Cortex of kidney (tissue), 1 donor: ENCODE measurements at places on chromosomes 13 and 19.

DNA sequence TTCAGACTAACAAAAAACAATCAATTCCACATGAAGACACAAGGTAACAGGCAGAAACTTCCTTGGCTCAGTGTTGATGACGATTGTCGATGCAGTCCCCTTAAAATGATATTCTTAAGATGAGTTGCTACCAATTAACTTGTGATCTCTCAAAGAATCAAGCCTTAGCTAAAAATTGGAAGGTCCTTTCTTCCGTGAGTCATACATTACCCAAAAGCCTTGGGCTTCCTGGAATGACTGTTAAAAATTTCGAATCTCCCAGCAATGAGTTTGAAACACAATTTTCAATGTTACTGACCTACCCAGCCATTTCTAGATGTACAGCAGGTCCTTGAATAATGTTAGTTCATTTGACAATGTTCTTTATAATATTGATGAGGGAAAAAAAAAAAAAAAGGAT, 28.0 kb upstream of the RB1 start:
- no peak for DNase-seq

- no peak for DNase-seq
Observed at GRCh38 chr13:69418319-69418718, 689.3 kb upstream of the ATXN8OS start.

DNA sequence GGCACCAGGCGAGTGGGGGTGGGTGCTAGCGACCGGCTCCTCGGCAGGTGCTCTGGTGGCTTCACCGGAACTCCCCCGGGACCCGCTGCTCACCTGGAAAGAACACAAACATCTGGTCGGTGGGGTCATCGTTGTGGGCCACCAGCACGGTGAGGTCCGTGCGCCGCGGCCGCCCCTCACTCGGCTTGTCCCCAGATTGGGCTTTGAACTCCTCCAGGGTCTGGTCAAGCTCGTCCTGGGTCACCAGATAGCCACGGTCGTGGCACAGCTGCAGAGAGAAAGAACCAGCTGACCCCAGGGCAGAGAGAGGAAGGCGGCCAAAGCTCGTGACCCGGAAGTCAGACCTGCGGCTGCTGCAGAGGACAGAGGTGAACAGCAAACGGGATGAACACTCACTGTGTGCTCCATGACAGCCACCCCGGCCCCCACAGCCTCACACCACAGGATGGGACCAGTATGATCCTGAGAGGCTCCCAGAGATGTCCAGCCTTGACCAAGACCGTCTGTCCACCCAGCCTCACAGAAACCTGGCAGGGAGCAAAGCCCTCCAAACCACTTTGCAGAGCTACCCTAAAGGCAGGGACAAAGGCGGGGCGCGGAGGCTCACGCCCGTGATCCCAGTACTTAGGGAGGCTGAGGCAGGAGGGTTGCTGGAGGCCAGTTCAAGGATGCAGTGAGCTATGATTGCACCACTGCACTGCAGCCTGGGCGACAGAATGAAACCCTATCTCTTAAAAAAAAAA, 1.2 kb downstream of the POLR2E start:
- DNase-seq: no peak

DNA sequence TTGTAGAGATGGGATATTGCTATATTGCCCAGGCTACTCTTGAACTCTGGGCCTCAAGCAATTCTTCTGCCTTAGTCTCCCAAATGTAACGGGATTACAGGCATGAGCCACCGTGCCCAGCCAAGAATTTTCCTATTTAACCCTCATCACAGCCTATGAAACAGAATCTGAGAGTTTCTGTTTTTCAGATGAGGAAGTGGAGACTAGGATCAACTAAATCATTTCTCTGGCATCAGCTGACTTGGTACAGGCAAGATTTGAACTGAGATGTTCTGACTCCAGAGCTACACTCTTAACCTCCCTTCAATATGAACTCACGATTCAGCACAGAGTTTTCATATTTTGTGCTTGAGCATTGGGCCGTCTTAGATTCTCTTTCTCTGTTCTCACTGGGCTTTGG, 8.1 kb downstream of the ZNF460 start:
- DNase-seq: no peak

DNA sequence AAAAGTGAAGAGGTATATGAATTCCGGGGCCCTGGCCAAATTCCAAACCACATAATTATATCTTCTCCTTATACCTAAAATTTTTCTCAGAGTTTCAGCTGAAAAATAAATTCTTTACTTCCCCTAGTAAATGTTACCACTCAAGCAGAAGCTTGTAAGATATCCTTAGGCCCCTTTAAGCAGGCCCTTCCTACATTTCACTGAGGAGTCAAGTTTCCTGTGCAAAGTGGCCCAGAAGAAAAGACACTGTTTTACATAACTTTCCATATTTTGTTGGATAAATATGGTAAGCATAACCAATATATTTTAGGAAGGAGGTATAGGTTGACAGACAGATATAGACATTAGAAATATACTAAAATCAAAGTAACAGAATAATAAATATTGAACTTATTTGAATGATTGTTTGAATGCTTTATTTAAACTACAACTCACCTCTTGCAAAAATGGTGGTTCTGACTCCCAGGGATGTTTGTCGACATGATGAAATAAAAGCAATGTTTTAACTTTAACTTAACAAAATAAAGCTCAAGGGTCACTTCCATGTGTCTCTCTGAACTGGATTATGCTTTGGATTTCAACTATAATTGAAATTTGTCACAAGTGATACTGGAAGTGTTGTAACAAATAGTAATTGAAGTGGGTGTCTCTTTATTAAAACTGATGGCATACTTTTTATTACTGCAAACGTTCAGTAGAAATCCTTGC, 141.2 kb downstream of the SPRY2 start:
- DNase-seq: no peak

GRCh38 chr13:77985866-77986636, 67.4 kb upstream of the EDNRB start:
- DNase-seq: no peak

DNA sequence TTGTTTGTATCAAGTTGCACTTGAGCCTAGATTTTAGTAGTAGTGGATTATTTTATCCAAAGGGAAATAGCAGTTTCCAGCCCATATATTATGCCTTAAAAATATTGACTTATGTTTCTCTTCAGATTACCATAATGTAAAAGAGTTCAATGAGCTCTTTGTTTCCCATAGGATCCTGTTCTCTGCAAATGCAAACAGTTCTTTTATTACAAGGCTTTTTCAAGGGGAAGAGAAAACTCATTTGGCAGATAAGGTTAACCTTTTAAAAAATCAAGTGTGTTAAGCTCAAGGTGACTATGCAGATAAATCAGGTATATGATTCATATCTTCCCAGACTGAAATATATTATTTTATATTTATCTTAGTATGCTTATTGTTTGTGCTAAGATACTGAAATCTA, 961.2 kb upstream of the SPRY2 start:
- no peak for DNase-seq

DNA sequence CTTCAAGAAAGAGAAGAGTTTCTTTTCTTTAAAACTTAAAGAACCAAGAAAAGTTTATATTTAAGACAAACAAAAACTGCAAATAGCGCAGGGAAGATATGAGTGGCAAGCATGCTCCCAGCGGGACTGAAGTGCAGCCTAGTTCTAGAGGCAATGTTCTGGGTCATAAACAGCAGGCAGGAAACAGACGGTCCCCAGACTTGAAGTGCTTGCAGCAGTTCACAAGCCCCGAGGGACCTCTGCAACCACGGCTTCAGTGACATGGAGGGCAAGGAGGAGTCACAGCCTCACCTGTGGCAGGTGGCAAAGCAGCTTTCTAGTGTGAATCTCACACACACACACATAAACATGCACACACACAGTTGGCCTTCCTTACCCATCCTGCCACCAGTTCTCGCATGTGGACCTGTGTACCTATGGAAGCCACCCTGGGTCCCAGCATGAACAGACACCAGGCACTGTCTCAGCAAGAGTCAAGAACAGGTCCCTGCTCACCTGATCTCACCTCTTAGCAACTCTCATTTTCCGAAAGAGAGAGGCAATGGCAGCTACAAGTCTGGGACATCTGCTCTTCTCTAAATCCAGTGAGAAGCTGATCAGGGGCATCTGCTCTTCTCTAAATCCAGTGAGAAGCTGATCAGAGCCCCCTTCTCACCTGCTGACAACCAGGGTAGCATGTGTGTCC, 162.0 kb downstream of the EFNB2 start:
- no peak for DNase-seq

GRCh38 chr19:15265850-15266248, 33.6 kb upstream of the EPHX3 start:
- DNase-seq: no peak

GRCh38 chr19:792306-792885, 4.9 kb upstream of the PTBP1 start:
- no peak for DNase-seq

DNA sequence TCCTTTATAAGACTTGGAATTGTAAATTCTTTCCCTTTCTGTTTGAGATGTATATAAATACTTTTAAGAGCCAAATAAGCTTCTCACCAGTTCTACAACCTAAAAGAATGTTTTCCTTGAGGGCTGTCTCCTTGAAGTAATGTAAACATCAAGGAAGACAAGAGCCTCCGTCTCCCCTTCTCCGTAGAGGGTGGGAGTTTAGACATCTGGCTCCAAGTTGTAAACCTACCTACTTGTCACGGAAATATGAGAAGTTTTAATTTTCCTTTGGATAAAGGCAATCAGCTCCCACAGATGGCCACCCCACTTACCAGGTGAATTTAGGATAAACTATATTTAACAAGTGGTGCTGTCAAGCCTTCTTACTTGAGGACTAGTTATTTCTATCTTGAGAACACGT, 237.9 kb downstream of the NALCN start:
- no peak for DNase-seq

DNA sequence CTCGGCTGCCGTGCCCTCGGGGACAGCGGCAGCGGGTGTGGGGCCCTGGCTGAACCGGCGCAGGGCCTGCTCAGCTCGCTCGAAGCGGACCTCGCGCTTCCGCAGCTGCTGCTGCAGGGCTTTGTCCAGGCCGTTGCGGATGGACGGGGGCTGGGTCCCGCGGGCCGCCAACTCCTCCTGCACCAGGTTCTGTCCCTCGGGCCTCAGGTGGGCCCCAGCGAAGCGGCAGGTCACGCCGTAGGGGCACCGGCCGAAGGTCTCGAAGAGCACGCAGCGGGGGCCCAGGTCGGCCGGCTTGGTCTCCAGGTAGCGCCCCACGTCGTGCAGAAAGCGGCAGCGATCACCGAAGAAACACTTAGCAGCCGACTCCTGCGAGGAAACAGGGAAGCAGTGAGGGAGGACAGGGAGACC, 1.6 kb downstream of the DUS3L start:
- DNase-seq: no peak

- DNase-seq: no peak
Observed at GRCh38 chr13:40213779-40214178, 452.7 kb downstream of the FOXO1 start.

DNA sequence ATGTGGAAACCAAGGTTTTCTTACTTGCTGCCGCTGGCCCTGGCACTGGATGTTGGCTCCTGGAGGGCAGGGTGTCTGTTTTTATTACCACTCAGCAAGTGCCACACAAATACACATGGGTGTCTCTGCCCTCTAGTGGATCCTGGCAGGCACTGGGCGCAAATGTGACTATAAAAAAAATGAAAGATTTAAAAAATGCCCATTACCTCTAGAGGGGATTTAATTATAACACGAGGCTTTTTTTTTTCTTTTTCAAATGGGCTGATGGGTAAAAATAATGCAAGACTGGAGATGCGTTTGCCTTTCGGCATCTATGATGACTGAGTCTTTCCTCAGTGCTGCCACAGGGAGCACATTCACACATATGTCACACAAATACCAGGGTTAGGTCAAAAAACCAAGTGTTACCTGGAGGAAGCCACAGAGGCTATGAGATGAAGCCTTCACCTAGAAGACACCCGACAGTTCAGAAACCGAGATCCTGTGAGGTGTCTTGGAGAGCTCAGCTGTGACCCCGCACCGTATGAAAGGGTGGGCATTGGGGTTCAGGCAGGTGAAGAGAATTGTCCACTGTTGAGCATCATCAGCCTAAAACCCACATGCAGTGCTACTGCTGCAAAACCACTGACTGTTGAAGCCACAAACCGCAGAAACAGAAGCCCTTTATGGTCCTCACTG, 25.7 kb downstream of the CHAMP1 start:
- no peak for DNase-seq

DNA sequence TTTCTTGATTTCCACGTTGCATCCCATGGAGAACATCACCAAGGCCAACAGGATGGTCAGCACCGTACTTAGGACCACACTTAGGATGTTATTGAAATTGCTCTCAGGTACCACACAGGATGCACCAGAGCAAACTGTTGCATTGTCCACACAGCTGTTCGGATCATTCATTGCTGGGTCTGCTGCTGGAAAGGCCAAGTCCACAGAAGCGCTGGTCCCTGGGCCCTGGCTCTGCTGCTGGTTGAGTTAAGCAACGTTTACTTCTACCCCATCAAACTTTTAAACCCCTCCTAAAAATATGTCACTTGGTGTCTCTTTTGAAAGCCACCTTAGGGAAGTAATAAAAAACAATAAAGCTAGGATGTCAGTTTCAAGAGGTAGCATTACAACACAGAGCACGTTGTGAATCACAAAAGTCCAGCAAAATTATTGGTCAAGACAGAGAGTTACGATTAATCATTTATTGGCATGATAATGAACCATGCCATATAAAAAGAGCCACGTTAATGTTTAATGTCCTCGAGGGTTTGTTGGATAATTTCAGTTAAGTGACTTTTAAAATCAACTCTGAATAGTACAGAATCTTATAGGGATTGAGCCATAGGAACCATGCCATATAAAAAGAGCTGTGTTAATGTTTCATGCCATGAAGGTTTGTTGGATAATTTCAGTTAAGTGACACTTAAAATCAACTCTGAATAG, at the start of gene SLC10A2:
Gene SLC10A2 (minus strand): TSS at position 339 of the 702 bp plus-strand sequence. CDS start 168 bp downstream, at position 171.
- DNase-seq: no peak

DNA sequence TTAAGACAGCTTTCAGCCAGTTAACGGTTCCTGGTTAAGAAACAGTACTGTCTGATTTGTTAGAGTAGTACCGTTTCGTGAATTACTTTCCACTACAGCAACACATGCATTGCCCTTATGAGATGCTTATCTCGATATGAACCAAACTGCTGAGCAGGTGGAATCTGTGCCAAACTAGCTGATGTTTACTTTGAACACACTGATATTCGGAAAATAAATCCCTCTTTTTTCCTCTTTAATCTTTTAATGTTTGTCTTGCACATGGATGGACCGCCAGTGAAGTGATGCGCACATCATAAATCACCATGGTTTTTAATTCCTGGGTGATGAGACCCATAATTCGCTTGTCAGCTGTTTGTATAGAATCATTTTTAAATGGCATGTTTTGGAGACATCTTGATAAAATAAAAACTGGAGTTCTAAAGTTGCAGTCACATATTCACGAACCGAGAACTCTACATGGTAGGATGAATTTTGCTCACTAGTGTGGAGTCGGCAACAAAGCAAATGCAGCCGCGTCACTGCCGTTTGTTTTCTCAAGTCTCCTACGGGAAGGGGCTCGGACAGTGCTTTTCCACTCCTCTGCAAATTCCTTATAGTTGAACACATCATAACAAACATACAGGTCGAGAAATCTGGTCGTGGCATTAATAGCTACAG, 1.1 kb downstream of the GJA3 start:
- DNase-seq: no peak

- DNase-seq: no peak
Observed at GRCh38 chr19:44260695-44261446, 1.2 kb downstream of the ZNF233 start.
